Hematopoietic multipotent progenitor cell treated with erythropoietin and hydrocortisone succinate and interleukin-3 and kit ligand, for 4 days (in vitro differentiated cells): ENCODE measurements at places on chromosomes 12 and 14.

DNA sequence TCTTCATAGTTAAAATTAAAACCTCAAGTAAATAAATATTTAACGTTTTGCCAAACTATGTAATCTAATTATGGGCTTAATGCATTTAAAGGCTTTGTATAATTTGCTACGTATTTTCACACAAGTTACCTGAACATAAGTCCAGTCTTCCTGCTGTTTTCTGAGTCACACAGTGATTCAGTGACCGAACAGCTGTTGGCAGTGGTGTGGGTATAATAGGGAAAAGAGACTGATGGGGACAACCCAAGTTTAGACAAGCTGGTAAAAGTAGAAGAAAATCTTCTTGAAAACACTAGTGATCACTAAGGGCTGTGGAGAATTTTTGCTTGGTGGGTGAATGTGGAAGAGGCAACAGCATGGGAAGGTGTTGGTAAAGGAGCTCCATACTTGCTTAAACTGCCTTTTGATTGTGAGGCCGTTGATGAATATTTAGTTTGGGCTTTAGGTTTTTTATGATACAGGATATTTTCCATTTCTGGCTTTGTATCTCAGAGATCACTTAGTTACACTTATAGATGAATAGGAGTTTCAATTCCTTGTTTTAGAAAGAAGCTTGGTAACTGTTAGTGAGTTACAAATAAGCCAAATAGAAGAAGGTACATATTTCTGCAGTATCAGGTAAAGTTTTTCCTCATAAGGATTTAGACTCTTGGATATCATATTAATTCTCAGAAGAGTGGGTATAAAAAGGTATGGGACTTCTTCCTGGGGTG is 23.9 kb downstream of the LRRK2 start:
- no peak for DNase-seq

- DNase-seq, result no peak
Observed at GRCh38 chr12:28708918-28709371, 440.1 kb upstream of the FAR2 start.

- no peak for DNase-seq
Observed at GRCh38 chr14:101509730-101510371, 51.4 kb upstream of the DIO3 start.

- no peak for DNase-seq
Observed at GRCh38 chr14:98963610-98964009, 308.4 kb downstream of the BCL11B start.

DNA sequence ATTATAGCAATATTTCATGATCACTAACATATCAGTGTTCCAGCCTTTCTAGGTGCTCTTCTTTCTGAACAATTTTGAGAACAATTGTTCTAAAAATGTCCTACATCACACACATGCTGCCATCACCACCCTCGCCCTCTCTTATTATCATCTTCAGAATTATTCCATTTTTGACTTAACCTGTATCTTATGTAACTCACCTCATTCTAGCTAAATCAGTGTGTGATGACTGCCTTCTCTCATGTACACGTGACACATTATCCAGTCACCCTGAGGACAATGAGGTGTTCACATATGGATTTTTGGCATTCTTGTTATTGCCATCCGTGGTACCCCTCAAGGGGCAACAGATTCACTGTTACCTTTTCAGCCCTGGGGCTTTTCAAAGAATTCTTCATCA is 87.3 kb downstream of the RFX4 start:
- no peak for DNase-seq

- peak; percentile 12 for DNase-seq
Observed at GRCh38 chr14:104293851-104294627, 155.7 kb downstream of the KIF26A start.

DNA sequence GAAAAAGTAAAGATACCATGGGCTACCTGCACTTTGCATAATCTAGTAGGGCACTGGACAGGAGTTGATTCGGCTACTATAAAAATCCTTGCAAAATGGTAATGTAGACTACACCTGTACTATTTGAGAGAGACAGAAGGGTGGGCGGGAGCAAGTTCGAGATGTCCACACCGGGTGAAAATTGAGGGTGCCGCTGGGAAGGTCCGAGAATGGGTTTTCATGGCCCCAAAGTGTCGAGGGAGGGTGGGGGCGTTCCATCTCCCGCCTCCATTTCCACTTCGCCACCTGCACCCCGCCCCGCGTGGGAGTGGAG is 648 bp downstream of the SNX6 start:
- DNase-seq, result no peak

- no peak for DNase-seq
Observed at GRCh38 chr12:49304161-49304560, 9.2 kb downstream of the PRPH start.

GRCh38 chr14:100761481-100761880 is 34.8 kb downstream of the DLK1 start:
- DNase-seq, result no peak

DNA sequence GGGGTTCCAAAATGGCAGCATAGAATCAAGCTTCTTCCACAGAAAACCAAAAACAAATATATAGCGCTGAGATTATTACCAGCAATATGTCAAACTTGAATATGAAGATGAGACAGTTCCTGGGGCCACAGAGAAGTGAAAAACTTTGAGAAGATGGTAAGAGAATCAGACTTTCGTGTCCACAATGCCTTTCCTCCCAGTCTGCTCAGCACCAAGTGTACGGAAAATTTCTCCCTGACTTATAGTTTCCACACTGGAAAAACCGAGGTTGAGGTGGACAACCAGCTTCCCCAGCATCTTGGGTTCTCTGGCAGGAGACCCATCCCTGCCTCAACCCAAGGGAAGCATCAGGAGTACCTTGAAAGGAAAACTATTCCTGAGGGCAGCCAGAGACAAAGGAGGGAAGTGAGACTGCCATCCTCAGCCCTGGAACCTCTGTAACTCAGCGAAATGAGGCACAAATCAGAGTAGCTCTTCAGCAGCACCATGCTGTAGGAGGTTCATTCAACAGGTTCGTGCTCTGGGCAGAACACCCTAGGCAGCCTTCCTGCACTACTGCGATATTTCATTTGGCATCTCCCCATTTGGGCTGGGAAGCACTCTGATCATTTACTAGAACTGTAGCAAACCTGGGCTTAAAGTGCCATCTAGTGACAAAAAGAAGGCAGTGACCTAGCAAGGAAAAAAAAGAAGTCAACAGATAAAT is 52.4 kb upstream of the CAPRIN2 start:
- DNase-seq, result peak; percentile 86

GRCh38 chr12:67367843-67368242 is 98.7 kb downstream of the CAND1 start:
- DNase-seq, result no peak

GRCh38 chr14:32332415-32333316 is 3.6 kb downstream of the AKAP6 start:
- no peak for DNase-seq

DNA sequence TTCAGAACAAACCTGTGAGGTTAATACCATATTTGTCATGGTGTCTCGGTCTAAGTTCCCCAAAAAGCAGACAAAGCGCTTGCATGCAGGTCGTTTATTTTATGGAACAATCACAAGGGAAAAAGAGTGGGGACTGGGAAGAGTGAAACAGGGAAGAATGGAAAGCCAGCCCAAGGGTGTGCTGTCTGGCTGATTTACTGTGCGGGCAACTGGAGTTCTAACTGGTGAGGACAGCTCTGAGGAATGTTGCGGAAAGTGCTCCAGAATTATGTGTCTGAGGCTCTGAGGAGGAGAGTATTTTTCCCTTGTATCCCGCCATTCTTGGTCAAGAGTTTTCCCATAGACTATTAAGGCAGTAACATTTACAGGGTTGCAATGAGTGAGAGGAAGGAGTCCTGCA is 465.4 kb downstream of the RMST start:
- no peak for DNase-seq

DNA sequence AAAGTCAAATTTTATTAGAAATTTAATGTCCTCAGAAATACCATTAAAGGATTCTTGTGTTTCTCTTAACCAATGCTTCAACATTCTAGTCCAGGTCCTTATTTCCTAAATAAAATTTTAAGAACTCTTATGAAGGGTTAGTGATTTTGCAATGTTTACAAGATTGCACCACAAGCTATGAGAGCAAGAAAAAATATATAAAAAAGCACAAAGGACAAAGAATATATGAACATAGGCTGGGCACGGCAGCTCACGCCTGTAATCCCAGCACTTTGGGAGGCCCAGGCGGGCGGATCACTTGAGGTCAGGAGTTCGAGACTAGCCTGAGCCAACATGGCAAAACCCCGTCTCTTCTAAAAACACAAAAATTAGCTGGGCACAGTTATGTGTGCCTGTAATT is 7.7 kb downstream of the RACGAP1 start:
- DNase-seq, result peak; percentile 36

- DNase-seq, result no peak
Observed at GRCh38 chr14:32821964-32822653, 116.6 kb upstream of the NPAS3 start.

DNA sequence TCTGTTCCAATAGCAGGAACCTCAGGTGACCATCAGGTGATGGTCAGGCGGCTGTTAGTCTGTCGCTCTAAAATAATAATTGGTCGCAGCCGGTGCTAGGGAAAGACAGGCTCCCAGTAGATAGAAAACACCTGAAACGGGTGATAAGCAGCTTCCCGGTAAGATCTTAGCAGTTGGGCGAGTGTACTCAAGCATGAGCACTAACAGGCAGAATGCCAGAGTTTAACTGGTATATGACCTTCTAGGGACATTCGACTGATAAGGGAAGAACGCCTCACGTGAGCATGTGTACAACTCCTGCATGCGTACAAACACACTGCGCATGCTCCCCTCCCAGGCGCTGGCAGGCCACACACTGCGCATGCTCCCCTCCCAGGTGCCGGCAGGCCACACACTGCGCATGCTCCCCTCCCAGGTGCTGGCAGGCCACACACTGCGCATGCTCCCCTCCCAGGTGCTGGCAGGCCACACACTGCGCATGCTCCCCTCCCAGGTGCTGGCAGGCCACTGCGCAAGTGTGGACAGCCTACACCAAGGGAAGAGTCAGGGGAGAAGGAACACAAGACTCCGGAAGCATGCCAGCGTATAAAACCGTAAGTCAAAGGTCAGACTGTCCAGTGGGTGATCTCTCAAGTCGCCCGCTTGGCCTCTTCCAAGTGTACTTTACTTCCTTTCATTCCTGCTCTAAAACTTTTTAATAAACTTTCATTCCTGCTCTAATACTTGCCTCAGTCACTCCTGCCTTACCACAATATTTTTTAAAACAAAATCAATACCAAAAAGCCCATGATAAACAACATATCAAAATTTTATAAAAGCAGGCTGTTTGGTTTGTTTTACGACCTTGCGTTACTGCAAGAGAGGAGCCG is 24.5 kb downstream of the GPRC5D start:
- DNase-seq, result peak; percentile 75

GRCh38 chr14:48398675-48399282 is 723.4 kb upstream of the MDGA2 start:
- DNase-seq, result peak; percentile 68

GRCh38 chr14:51539571-51540037 is 112.1 kb upstream of the FRMD6 start:
- DNase-seq, result no peak

GRCh38 chr14:29043737-29044136 is 277.1 kb downstream of the FOXG1 start:
- no peak for DNase-seq

GRCh38 chr12:38664661-38665269 is 240.6 kb downstream of the CPNE8 start:
- peak; percentile 58 for DNase-seq

GRCh38 chr12:117025481-117026151 is 73.6 kb downstream of the TESC start:
- DNase-seq, result peak; percentile 87

GRCh38 chr14:45364565-45365156 is 111.7 kb upstream of the MIS18BP1 start:
- no peak for DNase-seq

DNA sequence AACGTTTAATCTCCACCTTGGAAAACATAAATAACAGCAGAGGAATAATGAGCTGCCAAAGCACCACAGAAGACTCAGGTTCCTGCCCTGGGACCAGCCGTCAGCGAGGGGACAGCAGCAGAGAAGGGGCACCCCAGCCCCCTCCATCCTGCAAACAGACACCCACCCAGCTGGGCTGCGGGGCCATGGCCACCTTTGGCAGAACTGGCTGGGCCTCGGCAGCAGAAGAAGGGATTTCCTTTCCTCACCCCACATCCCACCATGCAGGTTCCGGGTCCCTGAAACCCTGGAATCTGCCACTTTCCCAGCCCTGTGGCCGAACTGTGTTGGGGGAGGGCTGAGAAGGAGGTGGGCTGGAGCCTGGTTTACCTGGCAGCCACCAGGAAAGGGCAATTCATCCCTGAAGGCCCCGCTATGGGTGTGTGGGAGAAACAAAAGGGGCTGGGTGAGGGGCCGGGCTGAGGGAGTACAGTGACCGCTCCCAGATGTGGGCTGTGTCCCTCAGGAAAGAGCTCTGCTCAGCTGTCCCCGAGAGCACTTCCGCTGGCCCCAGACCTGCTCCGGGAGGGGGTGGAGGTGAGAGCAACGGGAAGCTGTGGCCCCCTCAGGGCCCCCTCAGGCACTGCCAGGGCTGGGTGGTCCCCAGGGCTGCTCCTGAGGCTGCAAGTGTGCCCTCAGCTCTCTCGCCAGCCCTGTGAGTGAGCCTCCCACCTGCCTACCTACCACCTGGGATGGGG is 3.8 kb downstream of the PGF start:
- DNase-seq, result no peak

GRCh38 chr12:122022393-122023338 is 982 bp downstream of the BCL7A start:
- peak; percentile 69 for DNase-seq

DNA sequence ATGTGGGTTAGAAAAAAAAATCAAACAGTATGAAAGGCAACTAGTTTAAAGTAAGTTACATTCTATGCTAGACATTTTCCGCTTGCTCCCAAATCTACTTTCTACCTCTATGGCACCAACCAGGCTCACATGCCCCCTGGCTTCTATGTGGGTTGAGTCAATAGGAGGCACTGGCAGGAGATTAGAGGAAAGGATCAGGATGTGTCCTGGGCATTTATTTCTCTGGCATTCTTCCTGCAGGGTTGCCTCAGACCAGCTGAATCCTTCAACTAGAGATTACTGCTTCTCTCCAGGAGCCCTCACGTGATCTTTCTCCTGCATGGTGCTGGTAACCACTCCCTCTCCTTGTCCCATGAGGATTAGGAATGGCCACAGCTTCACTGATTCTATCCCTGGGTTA is 14.9 kb upstream of the CCDC60 start:
- no peak for DNase-seq

DNA sequence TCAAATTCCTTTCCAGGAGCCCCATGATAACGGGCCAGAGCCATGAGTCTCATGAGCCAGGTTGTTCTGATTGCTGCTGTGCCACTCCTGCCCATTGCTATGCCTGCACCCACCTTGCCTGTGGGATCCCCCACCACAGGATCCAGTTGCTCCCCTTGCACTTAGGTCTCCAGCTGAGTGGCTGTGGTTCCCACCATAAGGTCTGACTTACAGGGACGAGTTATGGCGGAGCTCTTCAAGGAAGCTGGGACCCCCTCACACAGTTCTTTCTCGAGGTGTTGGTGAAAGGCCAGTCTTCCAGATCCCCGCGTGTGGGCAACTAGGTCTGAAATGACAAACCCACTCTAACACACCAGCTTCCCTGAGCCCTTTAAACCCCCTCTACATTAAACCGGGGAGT is 111.9 kb upstream of the C14orf180 start:
- DNase-seq, result no peak
